ENCODE measurements at places on chromosomes 3 and 15.

DNA sequence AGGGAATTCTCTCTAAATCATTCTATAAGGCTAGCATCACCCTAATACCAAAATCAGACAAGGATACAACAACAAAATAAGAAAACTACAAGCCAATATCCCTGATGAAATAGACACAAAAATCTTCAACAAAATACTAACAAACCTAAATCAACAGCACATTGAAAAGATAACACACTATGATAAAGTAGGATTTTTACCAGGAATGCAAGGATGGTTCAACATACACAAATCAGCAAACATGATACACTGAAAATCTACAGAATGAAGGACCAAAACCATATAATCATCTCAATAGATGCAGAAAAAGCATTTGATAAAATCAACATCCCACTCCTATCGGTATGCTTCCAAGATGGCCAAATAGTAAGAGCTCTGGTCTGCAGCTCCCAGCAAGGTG lies 39.5 kb downstream of the ALDH1A2 start:
- H3K27ac ChIP-seq: no peak overlapping the region
- no peak overlapping the region for H3K4me3 ChIP-seq
- no peaks in the 10 kb centered on the region for H3K4me1 ChIP-seq

DNA sequence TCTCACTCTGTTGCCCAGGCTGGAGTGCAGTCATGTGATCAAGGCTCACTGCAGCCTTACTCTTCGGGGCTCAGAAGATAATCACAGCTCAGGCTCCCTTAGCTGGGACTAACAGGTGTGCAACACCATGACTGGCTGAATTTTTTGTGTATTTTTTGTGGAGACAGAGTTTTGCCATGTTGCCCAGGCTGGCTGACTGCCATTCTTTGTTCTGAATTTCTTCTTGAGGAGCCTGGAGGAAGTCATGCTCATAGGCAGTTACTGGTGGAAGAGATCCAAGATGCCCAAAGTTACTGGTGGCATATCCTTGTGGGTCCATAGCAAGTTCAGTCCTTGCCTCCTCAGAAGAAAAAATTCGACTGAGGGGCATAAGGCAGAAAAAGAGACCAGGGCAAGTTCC lies 16.6 kb upstream of the UBP1 start:
- no peak overlapping the region for H3K4me3 ChIP-seq
- H3K36me3 ChIP-seq: peaks cover 25% of the 10 kb centered on the region
- no peaks in the 10 kb centered on the region for H3K4me1 ChIP-seq
- no peak for DNase-seq

GRCh38 chr3:135248213-135248612 lies 453.2 kb downstream of the EPHB1 start:
- H3K4me3 ChIP-seq: no peak overlapping the region
- no peaks in the 10 kb centered on the region for H3K4me1 ChIP-seq
- H3K27me3 ChIP-seq: no peaks in the 10 kb centered on the region
- no peak for DNase-seq
- H3K27ac ChIP-seq: no peak overlapping the region

DNA sequence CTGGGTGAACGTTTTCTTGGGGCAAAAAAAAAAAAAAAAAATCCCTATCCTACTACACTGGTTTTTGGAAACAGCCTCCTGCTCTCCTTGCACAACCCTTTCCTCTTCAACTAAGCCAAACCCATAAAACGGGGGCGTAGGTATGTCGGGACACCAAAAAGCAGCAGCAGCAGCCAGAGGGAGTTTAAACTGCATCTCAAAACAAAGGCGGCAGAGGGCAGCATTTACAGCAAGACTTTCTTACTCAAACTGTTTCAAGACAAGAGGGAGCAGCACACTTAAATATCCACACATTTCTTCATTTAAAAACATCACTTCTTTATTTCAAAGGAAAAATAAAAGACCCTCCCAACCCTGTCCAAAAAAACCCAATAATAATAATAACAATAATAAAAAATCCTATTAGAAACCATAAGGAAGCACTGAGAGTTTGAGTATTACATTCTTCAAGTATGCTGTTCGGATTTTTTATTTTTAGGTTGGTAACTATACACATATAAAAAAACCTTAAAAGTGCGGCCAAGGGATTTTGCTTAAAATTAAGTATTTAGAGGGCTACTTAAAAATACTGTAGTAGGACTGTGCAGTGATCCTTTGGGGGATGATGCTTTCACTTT lies 43.9 kb upstream of the PLXND1 start:
- H3K27ac ChIP-seq: peak overlapping the region; percentile 29
- no peak overlapping the region for H3K4me3 ChIP-seq
- H3K27me3 ChIP-seq: no peaks in the 10 kb centered on the region
- peak; percentile 39 for DNase-seq
- H3K4me1 ChIP-seq: peaks cover 21% of the 10 kb centered on the region

- H3K4me3 ChIP-seq: no peak overlapping the region
- no peak for DNase-seq
- H3K4me1 ChIP-seq: no peaks in the 10 kb centered on the region
- no peaks in the 10 kb centered on the region for H3K36me3 ChIP-seq
- H3K27me3 ChIP-seq: no peaks in the 10 kb centered on the region
These were observed 302.2 kb downstream of the TUSC7 start for GRCh38 chr3:117011687-117012250.

All from progenitor cell of endocrine pancreas (in vitro differentiated cells).